ENCODE measurements at places on chromosomes 4 and X.

GRCh38 chr4:156109943-156110900 is 156.6 kb upstream of the CTSO start:
- DNase-seq = peak; percentile 56

- no peak for DNase-seq
Observed at GRCh38 chr4:79439489-79439888, 31.5 kb upstream of the GK2 start.

DNA sequence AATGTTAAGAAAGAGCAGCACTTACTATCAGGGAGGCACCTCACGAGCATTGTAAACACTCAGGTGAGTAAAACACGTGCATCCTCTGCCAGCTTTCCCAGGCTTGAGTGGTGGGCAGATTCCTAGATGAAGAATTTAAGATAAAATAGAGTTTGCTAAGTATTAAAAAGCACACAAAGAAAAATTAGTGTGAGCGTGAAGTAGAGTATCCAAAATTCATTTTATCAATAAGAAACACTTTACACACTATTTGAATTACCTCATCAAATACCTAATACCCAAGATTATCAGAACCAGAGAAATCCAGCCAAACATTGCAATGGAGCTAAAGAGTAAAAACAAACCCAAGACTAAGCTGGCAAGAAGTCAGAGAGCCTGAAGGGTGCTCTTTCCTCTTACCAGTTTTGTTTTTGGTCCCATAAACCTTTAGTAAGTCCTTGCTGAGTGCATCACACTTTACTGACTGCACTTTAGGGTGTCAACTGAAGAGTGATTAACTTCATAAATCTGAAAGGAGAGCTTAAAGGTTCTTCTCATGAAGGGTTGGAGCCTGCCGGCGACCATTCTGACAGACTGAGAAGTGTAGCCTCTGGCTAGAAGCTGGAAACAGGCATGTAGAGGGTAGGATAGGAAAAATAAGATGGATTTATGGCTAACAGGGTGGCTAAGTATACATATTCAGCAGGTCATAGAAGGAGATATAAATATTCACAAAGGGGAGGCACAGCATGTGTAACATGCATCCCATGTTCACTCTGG is 151.1 kb downstream of the SLC7A11 start:
- DNase-seq = no peak

GRCh38 chr4:107939307-107939706 is 8.0 kb downstream of the CYP2U1 start:
- peak; percentile 20 for DNase-seq

DNA sequence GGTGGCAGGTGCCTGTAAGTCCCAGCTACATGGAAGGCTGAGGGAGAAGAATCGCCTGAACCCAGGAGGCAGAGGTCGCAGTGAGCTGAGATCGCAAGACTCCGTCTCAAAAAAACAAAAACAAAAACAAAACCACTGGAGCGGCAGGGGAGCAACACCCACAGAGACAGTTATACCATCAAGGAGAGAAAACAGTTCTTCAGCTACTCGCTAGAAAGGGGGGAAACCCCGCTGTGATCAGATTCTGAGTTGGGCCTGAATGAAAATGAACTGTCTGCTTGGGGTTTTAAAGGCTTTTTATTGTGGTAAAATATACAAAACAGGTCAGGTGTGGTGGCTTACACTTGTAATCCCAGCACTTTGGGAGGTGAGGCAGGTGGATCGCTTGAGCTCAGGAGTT is 16.8 kb upstream of the IRAK1 start:
- DNase-seq = no peak

DNA sequence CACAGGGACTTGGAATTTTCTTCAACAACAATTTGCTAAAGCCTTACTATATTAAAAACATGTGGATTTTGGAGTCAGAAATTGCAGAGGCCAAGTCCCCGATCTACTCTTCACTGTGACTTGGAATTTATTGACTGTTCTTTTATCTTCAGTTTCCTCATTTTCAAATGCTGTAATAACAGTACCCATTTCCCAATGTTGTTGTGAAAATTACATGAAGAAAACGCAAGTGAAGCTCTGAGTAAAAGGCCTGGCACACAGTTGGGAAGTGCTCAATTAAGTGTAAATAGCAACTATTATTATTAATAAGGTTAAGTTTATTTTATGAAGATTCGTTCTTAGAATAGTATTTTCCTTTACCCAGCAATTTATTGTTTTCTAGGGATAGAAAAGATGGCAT is 15.7 kb downstream of the STBD1 start:
- DNase-seq = no peak

- DNase-seq = no peak
Observed at GRCh38 chrX:4382273-4382672, 668.8 kb upstream of the PRKX start.

DNA sequence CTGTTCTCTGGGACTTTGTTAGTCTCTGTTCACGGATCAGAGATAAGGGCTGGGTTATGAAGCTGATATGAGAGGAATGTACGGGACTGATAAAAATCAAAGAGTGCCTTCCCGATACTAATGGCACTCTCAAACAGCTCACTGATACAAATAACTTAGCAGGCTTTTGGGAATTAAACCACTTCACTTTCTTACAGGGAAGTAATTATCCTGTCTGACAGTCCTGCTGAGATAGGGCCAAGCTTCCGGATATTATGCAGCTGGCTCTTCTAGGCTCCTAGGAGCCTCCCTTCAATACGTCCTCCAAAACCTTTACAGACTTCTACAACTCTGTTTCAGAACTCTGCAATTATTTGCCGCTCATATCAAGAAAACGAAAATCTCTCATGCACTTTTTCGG is 418.0 kb downstream of the NLGN4X start:
- no peak for DNase-seq

- no peak for DNase-seq
Observed at GRCh38 chr4:47088298-47088697, 56.9 kb downstream of the GABRB1 start.

GRCh38 chr4:3836756-3837601 is 70.8 kb downstream of the ADRA2C start:
- no peak for DNase-seq
